ENCODE measurements at places on chromosomes 5 and 9.

DNA sequence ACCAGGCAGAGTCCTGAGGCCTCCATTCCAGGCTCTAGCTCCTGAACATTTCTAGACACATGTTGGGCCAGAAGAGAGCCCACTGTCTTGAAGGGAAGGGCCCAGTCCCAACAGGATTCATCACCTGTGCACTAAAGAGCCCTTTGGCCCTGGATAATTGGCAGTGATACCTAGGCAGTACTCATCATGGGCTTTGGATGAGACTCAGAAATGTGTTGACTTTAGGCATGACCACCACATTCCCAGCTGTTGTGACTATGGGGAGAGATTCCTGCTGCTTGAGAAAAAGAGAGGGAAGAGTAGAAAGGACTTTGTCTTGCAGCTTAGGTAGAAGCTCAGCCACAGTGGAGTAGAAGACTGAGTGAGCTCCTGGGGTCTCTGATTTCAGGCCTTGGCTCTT is 138.4 kb upstream of the DAPK1 start:
- no peak for DNase-seq

DNA sequence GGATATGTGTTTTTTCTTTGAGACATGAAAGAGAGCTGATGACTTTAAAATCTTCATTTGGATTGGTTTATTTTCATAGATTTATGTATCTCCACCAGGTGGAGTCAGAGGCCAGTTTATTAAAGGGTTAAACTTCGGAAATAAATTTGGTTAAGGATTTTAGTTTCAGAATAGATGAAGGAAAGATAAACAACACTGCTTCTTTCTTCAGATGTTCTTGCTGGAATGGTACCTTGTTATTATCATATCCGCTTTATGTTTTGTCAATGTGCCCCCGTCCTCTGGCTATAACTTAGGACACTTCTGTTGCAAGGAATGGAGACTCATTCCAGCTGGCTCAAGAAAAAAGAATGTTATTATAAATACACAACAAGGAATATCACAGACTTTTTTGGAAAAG is 81.2 kb downstream of the ALDH1A1 start:
- peak; percentile 4 for DNase-seq

GRCh38 chr9:127825319-127826051 is 22.8 kb downstream of the FPGS start:
- no peak for DNase-seq

- no peak for DNase-seq
These were observed 69.2 kb upstream of the SH3GL2 start for GRCh38 chr9:17509701-17510100.

DNA sequence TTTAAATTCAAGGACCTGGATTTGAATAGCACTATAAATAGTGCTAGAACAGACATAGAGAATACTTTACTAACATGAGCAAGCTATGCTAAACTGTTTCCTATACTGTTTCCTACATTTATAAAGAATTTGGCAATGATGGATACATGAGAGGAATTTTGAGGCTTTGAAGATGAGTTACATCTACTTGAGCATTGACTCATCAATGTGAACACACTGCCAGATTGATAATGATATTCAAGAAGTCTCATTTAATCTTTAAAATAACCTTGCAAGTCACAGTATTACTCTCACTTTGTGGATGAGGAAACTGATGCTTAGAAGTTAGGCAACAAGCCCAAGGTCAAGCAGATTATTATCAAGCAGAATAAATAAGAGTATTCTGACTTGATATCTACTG is 281.9 kb downstream of the DNAH5 start:
- DNase-seq: peak; percentile 14

All from fibroblast of skin of left quadriceps (primary cell).